Activated CD4-positive, CD25-positive, alpha-beta regulatory T cell treated with anti-CD3 and anti-CD28 coated beads, Interleukin-2, amount 50 U/mL, for 16 hours (primary cell): ENCODE measurements at places on chromosomes 13 and 19.

DNA sequence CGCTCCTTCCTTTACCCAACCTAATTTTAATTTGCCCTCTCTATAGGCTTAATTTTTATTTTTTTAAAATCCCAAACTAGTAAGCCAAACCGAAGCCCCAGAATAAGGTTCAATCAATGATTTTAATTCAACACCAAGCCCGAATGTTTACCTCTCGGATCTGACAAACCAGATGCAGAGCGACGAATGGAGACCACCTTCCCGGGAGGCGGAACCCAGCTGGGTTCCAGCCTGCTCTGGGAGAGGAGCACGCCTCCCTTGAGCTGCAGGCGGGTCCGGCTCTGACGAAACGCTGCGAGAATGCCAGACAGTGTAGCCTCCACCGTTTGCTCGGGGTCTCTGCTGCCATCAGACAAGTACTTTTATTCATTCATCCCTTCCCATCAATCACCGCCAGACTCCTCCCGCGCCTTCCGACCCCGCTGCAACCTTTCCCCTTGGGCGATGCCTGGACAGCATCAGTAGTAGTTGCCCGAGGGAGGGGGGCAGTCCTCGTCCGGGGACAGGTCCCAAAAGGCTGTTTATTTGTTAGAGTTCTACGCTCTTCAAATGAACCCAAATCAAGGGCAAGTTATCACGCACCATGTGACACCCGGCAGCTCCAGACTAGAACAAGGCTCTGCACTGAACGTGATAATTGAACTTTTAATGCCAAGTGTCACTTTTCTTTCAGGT is 752 bp upstream of the EDNRB start:
- no peak for DNase-seq

- no peak for DNase-seq
Measured at GRCh38 chr13:102392481-102393209, 9.2 kb downstream of the FGF14 start.

DNA sequence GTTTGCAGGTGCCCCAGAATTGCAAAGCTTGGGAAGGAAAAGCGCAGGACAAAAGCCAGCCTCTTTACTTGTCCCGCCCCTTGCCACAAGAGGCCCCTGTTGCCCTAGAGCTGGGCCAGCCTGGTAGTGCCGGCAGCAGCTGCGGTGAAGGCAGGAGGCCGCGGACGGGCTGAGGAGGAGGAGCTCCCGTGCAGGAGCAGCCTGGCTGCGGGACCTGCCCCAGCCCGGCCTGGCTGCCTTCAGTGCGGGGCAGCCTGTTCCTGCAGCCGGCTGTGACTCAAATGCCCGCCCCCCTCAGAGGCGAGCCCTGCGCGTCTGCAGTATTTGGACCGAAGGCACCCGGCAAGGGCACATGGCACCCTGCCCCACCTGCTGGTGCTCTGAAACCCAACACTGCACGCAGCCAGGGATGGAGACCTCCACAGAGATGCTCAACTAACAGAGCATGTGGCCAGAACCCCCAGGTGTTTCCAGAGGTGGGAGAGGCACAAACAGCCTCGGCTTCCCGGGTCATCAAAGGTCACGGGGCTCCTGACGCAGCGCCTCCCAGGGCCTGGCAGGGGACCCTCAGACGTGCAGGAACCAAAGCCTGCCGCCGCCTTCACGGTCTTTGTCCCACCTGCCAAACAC is 29.7 kb downstream of the NAXD start:
- DNase-seq: no peak

GRCh38 chr13:101026736-101027398 is 352.3 kb upstream of the TMTC4 start:
- no peak for DNase-seq

- DNase-seq: no peak
Measured at GRCh38 chr19:38223617-38224013, 407 bp downstream of the DPF1 start.

DNA sequence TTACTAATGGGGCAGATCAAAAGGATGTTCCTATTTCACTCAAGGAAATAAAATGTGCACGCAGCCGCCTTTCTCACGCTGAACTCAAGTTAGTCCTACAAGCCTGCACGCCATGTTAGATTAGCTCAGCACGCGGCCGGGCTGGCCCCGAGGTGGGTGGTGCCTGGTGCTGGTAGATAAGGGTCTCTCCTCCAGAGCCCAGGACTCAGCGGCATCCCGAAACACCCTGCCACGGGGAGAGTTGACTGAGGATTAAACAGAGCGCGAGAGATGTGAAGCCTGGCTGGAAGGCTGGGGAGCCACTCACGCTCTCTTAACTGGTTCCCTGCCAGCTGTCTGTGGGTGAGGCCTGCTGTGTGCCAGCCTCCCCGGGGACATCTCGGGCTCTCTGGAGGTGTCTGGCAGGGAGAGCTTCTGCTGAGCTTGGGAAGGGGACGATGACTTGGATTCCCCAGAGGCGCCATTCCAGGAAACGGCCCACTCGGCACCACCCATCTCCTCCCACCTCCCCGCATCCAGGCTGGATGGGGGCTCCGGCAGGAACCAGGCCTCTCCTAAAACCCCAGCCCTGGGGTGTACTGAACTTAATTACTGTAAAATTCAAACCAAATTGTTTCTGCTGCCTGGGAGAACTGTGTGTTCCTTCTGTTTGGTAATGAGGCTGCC is 122.2 kb downstream of the KDM4B start:
- DNase-seq: no peak

DNA sequence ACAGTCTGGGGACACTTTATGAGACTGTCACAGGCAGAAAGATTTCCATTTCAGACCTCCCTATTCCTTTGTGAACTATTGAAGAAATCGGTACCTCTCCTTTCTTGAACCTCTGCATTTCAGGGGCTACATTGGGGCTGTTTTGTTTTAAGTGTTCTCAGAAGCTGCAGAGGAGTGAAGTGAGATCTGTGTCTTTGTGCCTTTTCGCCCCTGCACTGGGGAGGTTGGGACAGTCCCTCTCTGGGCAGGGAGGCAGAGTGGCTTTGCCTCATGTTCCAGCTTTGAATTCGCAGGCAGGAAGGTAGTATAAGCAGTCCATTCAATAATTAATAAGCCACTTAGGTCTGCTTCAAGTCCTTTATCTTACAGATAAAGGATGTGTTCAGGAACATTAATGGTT is 9.5 kb upstream of the AMER2 start:
- no peak for DNase-seq

- no peak for DNase-seq
Measured at GRCh38 chr13:75307370-75307949, 174.5 kb downstream of the TBC1D4 start.

GRCh38 chr19:1038978-1039645 is 795 bp upstream of the ABCA7 start:
- no peak for DNase-seq

GRCh38 chr13:98941126-98941525 is 36.7 kb downstream of the DOCK9 start:
- DNase-seq: no peak

DNA sequence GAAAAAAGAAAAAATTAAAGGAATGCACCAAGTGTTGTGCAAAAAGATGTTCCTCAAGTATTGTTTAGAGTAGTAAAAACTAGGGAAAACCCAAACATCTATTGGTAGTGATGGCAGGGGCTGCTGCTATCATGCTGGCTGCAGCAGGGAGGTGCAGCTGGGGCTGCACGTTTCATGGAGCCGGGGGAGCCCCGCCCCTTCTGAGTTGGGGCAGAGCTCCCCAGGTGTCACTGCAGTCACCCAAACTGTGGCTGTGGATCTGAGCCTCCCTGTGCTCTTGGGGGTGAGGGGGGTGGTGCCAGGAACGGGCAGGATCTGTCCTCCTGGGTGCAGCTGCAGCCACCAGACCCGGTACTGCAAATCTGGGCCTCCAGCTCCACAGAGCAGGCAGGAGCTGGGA is 11.5 kb upstream of the UBE2S start:
- no peak for DNase-seq

DNA sequence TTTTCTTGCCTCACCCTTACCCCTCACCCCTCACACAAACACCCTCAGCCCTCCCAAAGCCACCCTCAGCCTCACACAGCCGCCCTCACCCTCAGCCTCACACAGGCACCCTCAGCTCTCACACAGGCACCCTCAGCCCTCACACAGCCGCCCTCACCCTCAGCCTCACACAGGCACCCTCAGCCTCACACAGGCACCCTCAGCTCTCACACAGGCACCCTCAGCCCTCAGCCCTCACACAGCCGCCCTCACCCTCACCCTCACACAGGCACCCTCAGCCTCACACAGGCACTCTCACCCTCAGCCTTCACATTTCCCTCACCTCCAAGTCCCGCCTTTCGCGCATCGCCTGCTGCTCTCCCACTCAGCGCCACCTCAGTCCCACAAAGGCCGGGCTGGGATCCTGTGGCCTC is 287 bp upstream of the ZSCAN22 start:
- DNase-seq: no peak

GRCh38 chr13:36217456-36217855 is 3.1 kb upstream of the SOHLH2 start:
- DNase-seq: no peak

- no peak for DNase-seq
Measured at GRCh38 chr13:53098455-53098854, 69.8 kb downstream of the OLFM4 start.

- DNase-seq: no peak
Measured at GRCh38 chr13:99505814-99506269, 4.6 kb downstream of the TM9SF2 start.

GRCh38 chr19:33988601-33989000 is 183.7 kb upstream of the LSM14A start:
- DNase-seq: no peak

- DNase-seq: no peak
Measured at GRCh38 chr19:1116726-1117581, 13.2 kb downstream of the GPX4 start.

DNA sequence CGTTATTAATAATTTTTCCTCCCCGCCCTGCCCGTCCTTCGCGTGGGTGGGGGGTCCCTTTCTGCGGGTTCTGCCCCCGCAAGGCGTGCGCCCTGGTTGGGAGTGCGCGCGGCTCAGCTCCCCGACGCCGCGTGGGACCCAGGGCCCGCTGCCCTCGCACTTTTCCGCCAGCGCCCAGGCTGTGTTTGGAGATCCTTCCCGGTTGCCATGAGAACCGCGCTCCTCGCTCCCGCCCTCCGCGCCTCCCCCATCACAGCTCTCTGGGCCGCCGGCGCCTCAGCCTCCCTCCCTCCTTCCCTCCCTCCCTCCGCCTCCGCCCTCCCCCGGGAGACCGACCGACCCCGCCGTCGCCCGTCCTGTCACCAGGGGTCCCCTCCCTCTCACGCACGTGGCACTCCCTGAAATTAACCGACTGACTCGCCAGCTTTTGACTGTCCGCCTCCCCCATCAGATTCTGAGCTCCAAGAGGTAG is 2.4 kb upstream of the SSBP4 start:
- no peak for DNase-seq

GRCh38 chr19:1264801-1265614 is 4.1 kb upstream of the CIRBP start:
- DNase-seq: no peak

DNA sequence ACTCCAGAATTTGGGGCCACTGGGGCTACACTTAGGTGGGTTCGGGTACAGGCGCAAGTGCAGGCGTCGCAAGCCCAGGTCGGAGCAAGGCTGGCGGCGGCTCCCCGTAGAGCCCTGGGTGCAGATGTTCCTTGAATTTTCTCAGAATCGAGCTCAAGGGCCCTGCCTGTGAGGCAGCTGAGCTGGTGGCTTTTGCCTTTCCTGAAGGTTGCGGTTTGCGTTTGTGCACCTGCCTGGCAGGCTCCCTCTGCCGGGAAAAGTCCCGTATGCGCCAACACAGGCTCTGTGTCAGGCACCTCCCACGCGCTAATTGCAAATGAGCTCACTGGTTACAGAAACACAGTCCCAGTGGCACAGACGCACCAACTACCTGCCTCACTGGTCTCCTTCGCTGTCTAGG is 5.9 kb downstream of the DOHH start:
- DNase-seq: no peak

- no peak for DNase-seq
Measured at GRCh38 chr19:35220315-35220921, 8.1 kb downstream of the FAM187B start.

DNA sequence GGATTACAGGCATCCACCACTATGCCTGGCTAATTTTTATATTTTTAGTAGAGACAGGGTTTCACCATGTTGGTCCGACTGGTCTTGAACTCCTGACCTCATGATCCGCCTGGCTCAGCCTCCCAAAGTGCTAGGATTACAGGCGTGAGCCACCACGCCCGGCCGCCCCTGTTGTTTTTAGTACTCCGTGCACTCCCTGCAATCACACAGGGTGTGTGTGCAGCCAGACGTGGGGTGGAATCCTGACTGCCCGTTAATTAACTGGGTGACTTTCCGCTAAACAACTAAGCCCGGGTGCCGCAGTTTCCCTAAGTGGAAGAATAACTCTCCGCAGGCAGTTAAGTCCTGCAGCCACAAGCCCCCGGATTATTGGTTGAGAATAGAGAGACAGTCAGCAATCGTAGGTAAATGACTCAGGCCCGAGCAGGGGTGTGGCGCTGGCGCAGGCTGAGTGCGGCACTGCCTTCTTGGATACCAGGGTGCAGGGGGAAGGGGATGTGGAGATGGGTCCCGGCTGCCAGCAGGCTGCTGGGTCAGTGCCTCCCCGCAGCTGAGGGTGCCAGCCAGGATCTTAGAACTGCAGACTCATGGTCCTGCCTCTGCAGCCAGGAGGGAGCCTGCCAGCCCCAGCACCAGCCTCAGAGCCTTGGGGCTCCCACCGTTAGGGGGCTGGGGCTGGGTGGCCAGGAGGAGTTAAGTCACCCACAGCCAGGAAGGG is 6.1 kb upstream of the FXYD3 start:
- no peak for DNase-seq

DNA sequence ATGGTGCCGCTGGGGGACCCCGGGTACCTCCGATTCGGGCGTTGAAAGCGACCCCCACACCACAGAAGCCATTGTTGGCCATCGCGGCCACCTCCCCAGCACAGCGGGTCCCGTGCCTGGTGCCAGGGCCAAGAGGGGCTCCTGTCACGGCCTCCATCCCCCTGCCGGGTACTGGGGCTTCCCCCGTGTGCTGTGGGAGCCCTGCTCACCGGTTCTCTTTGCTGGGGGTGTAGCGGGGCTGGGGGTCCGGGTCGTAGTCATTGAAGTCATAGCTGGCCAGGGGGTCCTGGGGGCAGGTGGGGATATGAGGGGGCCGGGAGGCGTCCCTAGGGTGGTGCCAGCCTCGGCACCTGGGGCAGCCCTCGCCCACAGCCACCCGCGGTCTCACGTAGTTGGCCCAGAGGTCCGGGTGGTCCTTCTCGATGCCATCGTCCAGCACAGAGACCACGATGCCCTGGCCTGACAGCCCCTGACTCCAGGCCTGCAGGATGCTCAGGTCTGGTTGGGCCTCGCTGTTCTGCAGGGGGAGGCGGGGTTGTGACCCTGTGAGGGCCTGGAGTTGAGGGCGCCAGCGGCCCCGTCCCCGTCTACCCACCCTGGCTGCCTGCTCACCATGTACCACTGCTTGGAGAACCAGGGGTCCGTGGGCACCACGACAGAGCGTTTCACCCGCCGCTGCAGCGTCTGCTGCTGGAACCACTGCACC is 2.4 kb downstream of the PCSK4 start:
- no peak for DNase-seq

GRCh38 chr19:57241176-57241575 is 744 bp downstream of the ZNF805 start:
- no peak for DNase-seq

DNA sequence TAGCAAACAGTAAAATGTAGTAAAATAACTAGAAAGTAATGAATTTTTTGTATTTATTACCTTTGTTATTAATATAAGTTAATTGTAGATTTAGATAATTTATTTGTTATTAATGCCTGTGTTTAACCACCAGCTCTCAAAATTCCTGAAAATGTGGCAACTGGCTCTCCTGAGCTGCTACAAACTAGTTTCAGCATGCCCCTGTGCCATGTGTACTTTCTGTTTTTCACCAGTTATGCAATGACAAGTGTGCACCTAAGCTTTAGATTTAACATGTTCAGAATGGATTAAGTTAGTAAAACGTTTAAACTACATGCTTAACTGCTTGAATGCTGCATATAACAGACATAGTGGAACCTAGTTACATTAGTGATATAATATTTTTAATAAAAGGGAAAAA is 88.1 kb downstream of the POSTN start:
- DNase-seq: no peak
